ENCODE measurements at places on chromosomes 6 and 20. TPM values are rescaled to one million over a fixed set of nuclear protein-coding genes. Genes with fewer than 3 reads are reported as not detected.

GRCh38 chr6:24743944-24744335 is 25.0 kb upstream of the C6orf62 start:
- no peak for DNase-seq

- DNase-seq = no peak
Measured at GRCh38 chr6:90714319-90714718, 127.4 kb upstream of the MAP3K7 start.

DNA sequence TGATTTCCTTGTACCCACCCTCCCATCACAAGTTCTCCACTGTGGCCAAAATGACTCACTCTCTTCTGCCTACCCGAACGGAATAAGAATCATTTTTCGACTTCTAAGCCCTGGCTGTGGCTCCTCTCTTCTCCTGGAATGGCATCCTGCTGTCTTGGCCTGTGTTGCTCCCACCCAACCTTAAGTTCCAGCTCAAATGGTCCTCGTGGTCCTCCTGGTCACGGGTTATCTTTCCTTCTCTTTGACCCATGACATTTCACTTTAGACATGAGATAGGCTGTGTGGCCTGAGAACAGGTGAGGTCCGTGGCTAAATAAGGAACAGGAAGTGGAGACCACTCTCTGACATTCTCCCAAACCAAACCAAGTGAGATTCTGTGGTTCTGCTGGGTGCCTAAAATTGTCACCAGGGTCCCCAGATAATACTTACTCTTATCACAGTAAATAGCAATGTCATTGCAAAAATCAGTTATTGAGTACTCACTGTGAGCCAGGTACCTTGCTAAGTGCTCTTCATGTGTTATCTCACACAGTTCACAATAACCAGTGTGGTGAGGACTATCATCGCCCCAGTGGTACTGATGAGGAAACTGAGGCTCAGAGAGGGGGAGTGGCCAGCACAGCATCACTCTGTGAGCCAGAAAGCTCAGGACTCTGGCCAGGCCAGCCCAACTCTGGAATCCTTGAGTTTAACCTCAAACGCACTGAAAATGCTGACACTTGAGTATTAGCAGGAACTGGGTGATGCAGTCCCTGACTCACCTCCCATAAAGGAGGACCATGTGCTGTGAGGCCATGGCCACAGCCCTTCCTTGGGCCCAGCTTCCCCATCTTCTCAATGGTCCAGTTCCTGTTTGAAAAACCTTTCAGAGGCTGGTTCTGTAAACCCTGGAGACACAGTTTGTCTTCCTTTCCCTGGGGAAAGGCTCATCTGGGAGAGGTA is 74.8 kb upstream of the SIRPA start:
- DNase-seq = peak; percentile 90

- peak; percentile 98 for DNase-seq
Measured at GRCh38 chr6:5695260-5696245, 311.2 kb downstream of the NRN1 start.

- DNase-seq = no peak
Measured at GRCh38 chr20:43746344-43747137, 19.7 kb upstream of the GTSF1L start.

- no peak for DNase-seq
Measured at GRCh38 chr6:46104209-46104608, 25.6 kb upstream of the ENPP4 start.

DNA sequence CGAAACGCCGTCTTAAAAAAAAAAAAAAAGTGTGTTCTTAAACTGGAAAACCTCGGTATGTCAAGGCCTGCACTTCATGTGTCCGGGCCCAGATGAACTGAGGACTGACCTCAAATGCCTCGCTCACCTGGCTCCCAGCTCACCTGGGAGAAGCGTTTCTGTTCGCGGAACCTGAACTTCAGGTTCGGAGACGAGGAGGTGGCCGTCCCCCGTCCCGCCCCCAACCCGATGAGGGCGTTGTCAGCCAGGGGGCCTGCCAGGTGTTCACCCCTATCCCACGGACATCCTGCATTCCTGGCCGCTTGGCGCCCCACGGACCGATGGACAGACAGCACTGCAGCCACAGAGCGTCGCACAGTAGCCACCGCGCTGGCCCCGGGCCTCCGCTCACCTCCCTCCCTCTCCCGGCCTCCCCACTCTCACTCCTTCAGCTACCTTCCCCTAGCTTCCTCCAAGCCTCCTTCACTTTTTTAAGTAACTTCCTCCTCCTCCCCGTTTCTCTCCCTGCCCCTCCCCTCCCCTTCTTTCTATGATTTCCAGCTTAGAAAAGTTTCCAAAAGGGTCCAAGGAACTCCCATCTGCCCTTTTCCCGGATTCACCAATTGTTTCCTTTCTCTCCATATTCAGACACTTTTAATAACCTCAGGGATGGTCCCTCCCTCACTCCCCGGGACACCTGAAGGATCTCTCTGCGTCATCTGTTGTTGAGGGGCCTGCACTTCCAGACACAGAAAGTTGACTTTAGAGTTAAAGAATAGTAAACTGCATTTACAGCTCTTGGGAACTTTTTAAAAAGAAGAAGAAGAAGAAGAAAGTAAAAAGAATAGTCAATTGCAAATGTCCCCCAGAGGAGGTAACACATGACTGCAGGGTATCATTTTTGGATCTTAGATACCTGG is 22.7 kb upstream of the MCM3 start:
- DNase-seq = no peak

DNA sequence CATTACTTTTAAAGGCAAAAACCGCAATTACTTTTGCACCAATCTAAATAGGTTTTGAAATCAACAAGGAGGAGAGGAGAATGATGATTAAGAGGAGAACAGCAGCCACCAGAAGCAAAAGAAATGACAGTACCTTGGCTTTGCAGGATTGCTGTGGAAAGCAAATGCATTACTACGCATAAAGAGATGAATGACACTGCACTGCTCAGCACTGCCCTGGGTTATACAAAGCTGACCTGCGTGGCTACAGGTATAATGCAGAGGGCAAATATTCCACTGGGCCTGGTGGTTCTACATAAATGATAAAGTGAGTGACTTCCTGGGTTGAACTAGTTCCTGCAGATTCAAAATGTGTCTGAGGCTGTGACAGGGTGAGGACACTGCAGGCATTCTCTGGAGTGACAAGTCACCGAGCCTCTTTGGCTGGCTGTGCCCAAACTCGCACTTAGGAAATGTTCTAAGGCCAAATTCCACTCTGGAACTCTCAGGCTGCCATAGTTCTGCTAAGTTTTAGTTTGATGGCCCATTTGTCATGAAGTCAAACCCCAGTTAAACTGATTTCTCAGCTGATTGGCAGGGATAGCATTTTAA is 78.6 kb downstream of the INSM1 start:
- DNase-seq = no peak

- peak; percentile 90 for DNase-seq
Measured at GRCh38 chr20:50395251-50395729, 114.9 kb upstream of the PTPN1 start.

DNA sequence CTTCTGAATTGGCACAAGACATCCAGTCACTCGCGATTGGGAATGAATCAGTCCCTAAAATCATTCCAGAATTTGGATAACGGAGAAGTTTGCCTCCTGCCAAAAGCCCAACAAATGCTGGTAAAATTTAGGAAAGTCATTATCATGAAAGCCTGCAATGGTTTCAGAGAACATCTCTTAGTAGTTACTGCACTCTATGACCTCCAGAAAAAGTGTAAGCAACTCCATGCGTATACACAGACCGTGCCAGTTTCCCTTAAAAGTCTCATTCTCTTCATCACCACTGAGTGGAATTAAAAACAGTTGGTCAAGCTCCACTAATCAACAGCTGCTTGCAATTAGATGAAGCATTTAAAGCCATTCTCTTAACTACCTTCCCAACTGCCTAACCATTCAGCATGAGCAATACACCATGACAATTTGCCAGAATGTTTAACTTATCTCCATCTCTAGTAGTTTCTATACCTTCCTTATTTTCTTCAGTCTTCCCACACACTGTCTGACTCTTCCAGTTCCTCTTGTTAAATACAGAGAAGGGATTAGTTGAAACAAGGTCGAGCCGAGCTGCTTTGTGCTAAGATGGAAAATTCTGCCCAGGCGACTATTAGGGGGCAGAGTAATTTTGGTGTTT is 183.6 kb upstream of the PRDM1 start:
- peak; percentile 26 for DNase-seq

- no peak for DNase-seq
Measured at GRCh38 chr6:620166-620565, 36.7 kb downstream of the HUS1B start.

GRCh38 chr20:47093320-47093966 is 198.8 kb downstream of the EYA2 start:
- no peak for DNase-seq

The NEURL2 gene
- total RNA-seq = 6.0 TPM

The SLC13A3 gene
- total RNA-seq = not detected

The PROKR2 gene
- total RNA-seq = not detected

The EDEM2 gene
- total RNA-seq = 80.3 TPM

The EYA2 gene
- 0.15 TPM for total RNA-seq

The PDYN gene
- not detected for total RNA-seq

The SS18L1 gene
- 7.8 TPM for total RNA-seq

The GSTA4 gene
- total RNA-seq = 26.2 TPM

The KCNK16 gene
- not detected for total RNA-seq

Measured in M059J (cell line).